ENCODE measurements at places on chromosomes 11 and 22.

DNA sequence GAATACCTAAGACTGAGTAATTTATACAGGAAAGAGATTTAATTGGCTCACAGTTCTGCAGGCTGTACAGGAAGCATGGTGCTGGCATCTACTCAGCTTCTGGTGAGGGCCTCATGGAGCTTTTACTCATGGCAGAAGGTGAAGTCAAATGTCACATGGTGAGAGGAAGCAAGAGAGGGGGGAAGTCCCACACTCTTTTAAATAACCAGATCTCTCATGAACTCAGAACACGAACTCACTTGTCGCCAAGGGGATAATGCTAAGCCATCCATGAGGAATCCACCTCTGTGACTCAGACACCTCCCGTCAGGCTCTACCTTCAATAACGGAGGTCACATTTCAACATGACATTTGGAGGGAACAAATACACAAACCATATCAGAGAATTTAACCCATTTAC, 42.2 kb downstream of the BIRC2 start:
- no peak for DNase-seq

GRCh38 chr11:17635551-17635938, 83.8 kb upstream of the MYOD1 start:
- no peak for DNase-seq

GRCh38 chr11:10302744-10303557, 1.9 kb upstream of the ADM start:
- peak; percentile 79 for DNase-seq

DNA sequence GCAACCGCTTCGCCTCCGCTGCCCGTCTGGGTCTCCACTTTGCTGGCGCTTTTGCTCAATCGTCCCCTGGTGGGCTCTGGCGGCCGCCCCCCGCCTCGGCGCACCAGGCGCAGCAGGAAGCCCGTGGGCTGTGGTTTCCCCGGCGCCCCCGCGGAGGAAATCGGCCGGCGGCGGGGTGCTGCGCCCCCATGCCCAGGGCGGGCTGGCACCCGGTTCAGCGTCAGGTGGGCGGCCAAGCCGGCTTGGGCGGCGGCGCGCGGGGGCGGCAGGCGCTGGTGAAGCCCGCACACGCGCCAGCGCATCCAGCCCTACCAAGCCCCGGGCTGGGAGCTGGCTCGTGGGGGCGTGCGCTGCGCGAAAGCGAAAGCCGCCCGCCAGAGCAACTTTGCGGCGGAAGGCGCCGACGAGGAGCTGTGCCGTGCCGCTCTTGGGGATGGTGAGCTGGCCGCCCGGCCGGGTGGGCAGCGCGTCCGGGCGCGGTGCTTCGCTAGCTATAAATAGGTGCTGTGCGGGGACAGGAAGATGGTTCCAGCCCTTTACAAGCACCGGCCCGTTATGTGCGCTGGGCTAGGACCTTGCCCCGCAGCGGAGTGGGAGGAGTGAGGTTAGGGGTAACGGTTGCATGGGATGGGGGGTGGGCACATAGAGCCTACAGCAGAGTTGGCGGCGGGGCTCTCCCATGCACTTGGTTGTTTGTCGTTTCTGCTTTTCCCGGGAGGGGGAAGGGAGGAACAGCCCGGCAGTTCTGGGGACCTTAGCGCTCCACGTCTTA, 25.0 kb upstream of the SUSD2 start:
- DNase-seq, result peak; percentile 53

DNA sequence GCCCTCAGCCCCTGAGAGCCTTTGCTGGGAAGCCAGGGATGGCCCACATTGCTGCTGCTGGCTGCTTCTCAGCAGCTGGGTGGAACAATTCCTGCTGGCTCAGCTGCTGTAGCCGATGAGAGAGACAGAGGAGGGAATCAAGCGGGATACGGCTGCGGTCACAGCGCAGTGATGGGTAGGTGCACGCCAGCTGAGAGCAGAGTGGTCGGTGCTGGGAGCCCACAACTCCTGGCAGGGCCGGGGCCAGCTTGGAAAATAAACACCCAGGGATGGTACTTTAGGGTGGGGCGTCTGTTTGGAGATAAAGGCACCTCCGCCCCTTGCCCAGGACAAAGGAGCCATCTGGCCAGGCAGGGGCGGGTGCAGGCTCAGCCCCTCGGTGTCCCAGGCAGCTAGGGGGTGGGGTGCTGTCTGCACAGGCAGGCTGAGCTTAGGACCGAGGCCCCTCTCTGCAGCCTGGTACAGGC, 480.5 kb downstream of the MIAT start:
- DNase-seq, result no peak

DNA sequence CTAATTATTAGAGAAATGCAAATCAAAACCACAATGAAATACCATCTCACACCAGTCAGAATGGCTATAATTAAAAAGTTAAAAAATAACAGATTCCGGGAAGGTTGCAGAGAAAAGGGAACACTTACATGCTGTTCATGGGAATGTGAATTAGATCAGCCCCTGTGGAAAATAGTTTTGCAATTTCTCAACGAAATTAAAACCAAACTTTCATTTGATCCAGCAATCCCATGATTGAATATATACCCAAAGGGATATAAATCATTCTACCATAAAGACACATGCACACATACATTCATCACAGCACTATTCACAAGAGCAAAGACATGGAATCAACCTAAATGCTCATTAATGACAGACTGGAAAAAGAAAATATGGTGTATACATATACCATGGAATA, 32.5 kb downstream of the NOX4 start:
- DNase-seq, result no peak

GRCh38 chr22:20304646-20305045, 15.2 kb downstream of the DGCR6L start:
- no peak for DNase-seq

DNA sequence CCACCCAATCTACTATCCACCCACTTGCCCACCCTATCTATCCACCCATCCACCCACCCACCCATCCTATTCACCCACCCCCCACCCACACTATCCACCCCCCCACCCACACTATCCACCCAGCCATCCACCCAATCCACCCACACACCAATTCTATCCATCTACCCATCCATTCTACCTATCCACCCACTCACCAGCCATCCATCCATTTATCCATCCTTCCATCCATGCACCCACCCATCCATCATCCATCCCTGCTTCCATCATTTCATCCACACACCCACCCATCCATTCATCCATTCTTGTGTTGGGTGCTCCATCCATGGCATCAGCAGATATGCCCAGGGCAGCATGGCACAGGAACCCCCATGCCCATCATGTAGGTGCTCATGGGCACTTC, 1206.6 kb downstream of the BRD1 start:
- DNase-seq, result no peak

- no peak for DNase-seq
Observed at GRCh38 chr11:79973721-79974617, 533.1 kb upstream of the TENM4 start.

- DNase-seq, result no peak
Observed at GRCh38 chr22:37010976-37011375, 8.3 kb downstream of the TST start.

GRCh38 chr22:49270595-49271368, 556.9 kb downstream of the BRD1 start:
- DNase-seq, result no peak

GRCh38 chr11:118834427-118835028, 43.6 kb upstream of the DDX6 start:
- no peak for DNase-seq

DNA sequence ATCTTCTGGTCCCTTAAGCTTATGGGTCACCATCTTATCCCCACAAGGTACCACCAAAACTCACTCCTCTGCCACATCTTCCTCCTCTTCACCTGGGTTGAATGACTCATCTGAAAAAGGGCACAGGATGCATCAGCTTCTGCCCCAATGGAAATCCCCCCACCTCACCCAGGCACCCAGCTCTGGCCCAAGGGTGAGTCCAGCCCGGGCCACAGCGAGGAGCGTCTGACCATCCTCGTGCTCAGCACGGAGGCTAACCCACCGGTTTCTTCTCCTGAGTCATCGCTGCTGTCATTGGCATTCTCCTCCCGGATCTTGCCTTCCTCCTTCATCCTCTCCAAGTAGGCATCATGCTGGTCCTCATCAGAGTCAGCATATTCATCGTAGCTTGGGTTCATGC, 5.3 kb upstream of the TNKS1BP1 start:
- DNase-seq, result no peak

GRCh38 chr22:17880020-17880419, 105.8 kb upstream of the BID start:
- DNase-seq, result no peak

Measured in erythroblast (primary cell).